Suprapubic skin (tissue), 4 donors: ENCODE measurements at places on chromosomes 3 and 15.

GRCh38 chr3:134078169-134078831, 48.6 kb upstream of the SLCO2A1 start:
- DNase-seq: no peak

DNA sequence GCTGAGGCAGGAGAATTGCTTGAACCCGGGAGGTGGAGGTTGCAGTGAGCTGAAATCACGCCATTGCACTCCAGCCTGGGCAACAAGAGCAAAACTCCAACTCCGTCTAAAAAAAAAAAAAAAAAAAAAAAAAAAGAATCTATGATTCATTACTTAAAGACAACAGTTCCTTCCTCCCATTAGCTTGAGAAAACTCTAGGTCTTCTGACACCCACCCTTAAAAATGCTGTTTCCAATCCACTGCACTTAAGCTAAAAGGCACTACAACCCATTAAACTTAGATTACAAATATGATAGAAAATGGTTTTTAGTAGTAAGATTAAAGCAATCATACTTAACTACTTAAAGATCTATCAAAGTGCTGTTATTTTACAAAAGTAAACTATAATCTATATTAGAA, 40.0 kb upstream of the BHLHE40 start:
- no peak for DNase-seq

- no peak for DNase-seq
Measured at GRCh38 chr3:151107701-151108100, 22.2 kb downstream of the MED12L start.

DNA sequence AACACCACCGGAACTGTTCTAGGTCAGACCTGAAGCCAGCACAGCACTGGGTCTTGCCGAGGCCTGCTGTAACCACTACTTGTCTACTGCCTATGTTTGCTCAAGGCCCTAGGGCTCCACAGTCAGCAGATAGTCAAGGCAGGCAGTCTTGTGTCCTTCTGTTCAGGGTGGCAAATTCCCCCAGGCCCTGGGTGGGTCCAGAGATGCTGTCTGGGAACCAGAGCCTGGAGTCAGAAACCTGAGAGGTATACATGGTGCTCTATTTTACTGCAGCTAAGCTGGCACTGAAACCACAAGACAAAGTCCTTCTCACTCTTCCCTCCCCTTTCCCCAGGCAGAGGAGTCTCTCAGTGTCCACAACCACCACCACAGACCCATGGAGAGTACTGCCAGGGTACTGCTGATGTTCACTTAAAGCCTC, 89.9 kb downstream of the BBX start:
- DNase-seq: no peak

DNA sequence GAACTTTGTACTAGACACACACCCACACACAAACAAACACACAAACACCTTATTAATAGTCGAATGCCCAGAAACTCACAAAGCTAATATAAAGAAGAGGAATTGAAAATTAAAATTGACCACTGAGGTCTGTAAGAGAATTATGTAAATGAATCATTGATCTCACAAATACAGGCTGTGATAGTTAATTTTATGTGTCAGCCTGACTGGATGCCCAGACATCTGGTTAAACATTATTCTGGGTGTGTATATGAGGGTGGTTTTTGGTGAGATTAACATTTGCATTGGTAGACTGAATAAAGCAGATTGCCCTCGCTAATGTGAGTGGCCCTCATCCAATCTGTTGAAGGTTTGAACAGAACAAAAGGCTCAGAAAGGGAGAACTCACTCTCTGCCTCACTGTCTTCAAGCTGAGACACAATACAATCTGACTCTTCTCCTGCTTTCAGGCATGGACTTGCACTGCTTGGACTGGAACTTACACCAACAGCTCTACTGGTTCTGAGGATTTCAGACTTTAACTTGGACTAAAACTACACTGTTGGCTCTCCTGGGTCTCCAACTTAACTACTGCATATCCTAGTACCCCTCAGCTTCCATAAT, 199.4 kb upstream of the TTC14 start:
- DNase-seq: no peak

DNA sequence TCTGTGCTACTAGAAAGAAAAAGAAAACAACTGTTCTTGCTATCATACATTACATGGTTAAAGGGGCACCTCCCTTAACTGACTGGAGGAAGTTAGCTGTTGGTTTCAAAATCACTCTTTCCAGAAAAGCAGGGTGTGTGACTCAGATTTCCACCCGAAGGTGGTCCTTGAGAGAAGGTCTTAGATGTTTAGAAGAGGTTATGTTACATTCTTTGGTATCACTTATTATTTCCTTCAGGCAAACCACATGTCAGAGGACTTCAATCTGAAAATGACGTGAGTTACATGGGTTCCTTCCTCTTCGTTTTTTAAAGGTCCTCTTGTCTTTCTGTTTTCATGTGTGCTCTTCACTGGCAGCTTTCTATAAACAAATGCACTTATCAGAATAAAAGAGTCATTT, 307.9 kb upstream of the CBLB start:
- DNase-seq: no peak

GRCh38 chr3:12988728-12989454, 84.3 kb downstream of the IQSEC1 start:
- DNase-seq: no peak

DNA sequence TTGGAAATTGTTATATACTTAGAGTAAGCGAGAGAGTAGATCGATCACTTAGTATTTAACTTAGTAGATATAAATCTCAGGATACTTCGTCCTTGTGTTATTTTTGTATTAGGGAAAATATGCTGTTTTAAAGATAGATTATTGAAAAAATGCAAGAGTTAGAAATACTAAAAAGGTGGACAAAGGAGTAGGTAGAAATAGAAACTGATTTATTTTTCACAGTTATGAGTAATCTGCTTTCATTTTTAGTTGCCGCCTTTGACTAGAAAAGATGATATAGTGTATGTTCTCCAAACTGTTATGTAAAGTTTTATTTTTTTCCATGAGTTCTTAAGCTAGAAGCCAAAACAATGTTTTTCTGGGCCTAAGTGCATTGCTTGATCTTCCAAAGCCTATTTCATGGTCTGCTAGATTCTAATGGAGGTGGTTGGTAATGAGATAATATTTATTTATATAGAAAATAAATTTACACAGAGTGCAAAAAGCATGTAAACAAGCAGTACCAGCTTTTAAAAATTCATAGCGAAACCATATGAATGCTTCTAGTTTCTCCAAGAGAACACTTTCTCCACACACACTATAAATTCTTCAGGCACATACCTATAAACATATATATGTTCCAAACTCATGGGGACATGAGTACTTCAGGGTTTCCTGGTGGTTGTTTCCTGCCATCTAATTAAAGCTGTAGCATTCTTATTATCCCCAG, 61.1 kb downstream of the DIPK2A start:
- no peak for DNase-seq

GRCh38 chr3:157982359-157982758, 123.9 kb downstream of the SHOX2 start:
- DNase-seq: no peak

DNA sequence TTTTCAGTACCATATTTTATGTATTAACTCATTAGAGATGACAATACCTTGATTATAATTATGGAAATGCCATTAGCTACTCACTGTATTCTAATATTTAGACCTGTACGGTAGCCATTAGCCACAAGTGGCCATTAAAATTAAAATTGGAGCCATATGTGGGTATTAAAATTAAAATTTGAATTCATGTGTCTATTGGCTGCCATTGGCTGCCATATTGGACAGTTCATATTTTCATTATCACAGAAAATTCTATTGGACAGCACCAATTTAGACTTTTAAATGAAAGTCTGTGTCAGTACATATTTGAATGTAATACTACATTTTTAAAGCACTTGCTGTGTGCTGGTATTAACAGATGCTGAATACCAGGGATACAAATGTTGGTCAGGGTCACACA, 3.0 kb downstream of the ATP11B start:
- no peak for DNase-seq

GRCh38 chr3:36457667-36458066, 77.4 kb downstream of the STAC start:
- no peak for DNase-seq

- DNase-seq: no peak
Measured at GRCh38 chr3:125479091-125479490, 40.9 kb downstream of the SNX4 start.

DNA sequence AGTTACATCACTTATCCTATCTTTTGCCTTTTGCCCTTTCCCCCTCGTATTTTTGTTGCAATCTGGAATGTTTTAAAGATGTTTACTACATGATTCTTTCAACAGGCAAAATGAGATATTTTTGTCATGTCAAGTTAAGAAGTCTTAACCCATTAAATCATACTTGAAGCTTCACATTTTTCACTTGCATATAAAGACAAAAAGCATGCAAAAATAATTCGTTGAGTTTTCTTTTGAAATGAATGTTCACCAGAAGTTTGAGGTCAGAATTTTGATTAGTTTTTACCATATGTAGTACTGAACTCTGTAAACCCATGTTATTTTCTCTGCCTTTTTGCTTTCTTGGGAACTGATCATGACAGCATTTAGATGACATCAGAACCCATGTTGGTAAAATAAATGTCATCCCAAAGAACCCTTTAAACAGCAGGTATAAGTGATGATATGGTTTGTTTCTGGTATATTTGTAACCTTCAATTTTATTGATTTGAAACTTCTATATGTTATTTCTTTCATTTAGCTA, 188.5 kb downstream of the GHSR start:
- no peak for DNase-seq

DNA sequence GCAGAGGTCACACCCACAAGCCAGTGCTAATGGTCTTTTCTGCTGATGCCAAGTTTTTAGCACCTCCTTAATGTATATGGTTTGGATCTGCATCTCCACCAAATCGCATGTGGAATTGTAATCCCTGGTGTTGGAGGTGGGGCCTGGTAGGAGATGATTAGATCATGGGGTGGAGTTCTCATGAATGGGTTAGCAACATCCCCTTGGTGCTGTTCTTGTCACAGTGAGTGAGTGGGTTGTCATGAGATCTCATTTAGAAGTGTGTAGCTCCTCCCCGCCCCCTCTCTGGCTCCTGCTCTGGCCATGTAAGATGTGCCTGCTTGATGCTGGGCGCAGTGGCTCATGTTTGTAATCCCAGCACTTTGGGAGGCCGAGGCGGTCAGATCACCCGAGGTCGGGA, 37.3 kb upstream of the KLHL6 start:
- DNase-seq: no peak

- no peak for DNase-seq
Measured at GRCh38 chr3:23244324-23245041, 41.4 kb downstream of the UBE2E2 start.

- DNase-seq: no peak
Measured at GRCh38 chr3:97576221-97576620, 188.3 kb upstream of the ARL6 start.

- DNase-seq: no peak
Measured at GRCh38 chr3:192879346-192880031, 38.2 kb downstream of the MB21D2 start.

DNA sequence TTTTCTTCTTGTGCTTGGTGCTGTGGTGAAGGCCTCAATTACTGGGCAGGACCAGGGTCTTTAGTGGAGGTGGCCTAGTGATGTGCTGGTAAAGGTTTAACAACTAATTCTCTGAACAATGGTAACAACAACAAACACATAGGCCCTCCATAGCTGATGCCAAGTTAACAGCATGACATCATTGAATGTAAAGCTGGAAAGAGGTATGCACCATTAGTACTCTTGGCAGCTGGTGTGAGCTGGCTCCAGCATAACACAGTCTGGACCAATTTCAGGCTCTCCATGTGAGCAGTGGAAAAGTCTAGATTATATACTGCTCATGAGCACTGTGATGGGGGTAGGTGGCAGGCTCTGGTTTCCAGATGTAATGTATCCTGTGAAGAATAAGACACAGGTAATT, 61.8 kb downstream of the SLC7A14 start:
- DNase-seq: no peak
